Lung (tissue), 17 donors: ENCODE measurements at places on chromosomes 16 and 17. TPM values are rescaled to one million over a fixed set of nuclear protein-coding genes. Genes with fewer than 3 reads are reported as not detected.

The EXOC3L1 gene
- polyA plus RNA-seq, result 9.7 TPM

DNA sequence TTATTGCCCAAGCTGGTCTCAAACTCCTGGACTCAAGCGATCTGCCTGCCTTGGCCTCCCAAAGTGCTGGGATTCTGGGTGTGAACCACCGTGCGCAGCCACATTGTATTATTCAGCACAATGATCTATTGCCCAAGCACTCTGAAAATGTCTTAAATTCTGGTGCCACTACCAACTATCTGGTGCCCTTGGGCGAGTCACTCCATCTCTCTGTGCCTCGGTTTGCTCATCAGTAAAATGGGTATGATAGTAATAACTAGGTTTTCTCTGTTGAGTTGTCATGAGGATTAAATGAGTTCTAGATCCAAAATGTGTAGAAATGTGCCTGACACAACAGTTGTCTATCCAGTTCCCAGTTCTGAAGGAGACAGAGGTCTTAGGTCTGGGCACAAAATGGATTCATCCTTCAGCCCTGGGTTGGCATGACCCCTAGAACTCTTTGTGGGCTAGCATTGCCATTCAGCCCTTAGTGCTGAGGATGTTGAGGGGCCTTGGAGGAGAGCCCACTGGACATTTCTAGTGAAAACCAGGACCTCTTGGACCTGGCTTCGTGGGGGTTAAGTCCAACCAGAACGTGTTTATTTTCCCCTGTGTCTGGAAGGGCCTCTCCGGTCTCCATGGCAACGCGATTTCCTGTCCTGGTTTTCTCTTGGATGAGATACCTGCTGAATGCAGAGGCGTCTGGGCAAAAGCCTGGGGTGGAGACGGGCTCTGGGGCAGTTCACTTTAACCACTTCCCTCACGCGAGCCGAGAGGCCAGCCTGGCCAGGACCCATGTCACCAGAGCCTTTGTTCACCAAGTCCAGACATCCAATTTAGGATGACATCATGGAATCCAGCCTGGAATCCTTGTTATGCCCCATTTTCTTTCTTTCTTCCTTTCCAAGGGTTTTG lies 43.7 kb upstream of the TNRC6A start:
- peak; percentile 89 for DNase-seq

DNA sequence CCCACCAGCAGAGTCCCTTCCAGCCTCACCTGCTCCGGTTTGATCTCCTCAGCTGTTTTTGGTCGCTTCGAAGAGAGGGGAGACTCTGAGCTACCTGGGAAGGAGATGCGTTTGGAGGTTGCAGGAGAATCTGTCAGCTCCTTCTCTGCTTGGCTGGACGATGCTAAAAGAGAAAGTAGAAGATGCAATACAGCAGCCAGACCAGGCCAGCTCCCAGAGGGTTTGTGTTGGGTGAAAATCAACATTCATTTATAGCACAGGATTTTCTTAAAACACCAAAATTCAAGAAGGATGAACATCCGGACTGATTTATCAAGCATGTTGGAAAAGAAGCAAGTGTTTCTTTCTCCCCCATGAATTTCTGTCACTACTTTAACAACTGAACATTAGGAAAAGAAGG lies 236.1 kb downstream of the ZFHX3 start:
- no peak for DNase-seq

GRCh38 chr17:48552466-48553189 lies 7.7 kb upstream of the HOXB2 start:
- peak; percentile 90 for DNase-seq

- no peak for DNase-seq
Observed at GRCh38 chr16:66007717-66008116, 358.8 kb upstream of the CDH5 start.

- no peak for DNase-seq
Observed at GRCh38 chr17:74951680-74952421, 16.2 kb downstream of the OTOP3 start.

DNA sequence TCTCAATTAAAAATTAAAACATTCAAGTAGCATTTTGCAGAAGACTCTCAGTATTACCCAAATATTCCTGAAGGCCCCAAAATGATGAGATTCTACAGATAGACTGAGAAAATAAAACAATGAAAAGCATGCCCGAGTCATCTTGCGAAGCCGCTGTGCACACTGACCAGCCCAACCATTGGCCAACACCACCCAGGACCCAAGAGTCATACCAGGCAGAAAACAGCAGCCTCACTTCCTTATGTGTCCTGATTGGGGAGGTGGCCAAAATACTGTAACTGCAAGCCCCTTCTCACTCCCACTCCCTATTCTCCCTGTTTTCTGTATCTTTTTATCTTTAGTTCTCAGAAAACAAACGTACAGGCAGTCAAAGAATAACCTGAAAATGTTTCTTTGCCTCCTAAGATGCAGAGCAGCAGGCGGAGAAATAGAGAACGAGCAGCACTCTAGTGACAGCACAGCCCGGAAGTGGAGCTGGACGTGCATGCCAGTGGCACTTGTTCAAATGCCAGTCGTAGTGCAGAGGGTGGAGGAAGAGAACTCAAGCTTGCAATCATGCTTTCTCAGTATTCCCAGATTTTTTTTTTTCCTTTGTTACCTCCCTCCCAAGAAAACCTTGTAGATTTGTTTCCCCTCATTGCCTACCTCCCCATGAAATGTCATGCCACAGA lies 182.3 kb upstream of the SOX9 start:
- peak; percentile 18 for DNase-seq

DNA sequence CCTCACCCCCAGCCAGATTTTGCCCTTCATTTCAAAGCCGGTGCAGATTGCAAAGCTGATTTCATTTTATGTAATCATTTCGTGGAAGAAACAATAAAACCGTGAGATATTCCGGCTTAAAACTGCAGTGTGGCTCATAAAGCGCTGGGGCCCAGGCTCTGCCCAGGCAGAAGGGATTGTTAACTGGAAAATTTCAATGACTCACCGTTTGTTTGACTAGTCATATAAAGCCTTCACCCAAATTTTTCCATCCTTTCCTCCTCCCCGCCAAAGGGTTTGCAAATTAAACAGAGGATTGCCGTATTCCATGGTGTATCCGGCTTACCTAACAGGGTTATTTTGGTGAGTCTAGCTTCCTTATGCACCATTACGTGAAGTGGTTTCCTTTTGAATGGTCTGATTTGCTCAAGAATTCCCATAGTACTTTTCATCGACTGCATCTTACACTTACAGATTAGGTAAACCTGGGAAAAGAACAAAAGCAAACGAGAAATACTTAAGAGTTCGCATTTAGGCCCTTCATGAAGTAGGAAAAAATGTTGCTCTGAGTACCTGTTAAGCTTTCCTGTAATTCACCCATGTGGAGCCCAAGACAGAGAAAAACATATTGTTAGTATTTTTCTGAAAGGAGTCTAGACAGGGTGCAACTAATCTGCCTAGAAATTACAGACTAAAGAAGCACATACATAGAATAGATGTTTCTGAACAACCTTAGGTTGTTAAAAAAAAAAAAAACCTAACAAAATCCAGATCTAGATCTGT lies 949 bp upstream of the GSPT1 start:
- peak; percentile 67 for DNase-seq

GRCh38 chr17:61255647-61256046 lies 144.0 kb upstream of the TBX2 start:
- peak; percentile 79 for DNase-seq

DNA sequence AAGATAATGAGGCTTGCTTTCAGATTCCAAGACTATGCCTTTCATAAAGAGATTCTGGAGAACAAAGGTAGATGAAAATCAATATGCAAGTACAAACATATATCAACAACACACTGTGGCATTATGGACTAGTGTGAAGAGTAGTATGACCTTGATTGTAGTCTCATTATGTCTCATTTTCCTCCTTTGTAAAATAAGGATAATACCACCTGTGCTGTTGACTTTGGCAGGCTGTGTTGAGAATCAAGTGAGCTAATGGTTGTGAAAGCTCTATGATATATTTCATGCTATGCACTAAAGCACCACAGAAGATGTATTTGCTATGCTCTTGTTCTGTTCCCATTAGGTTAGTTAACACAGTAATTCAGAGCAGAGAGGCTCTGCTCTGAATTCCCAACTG lies 78.5 kb upstream of the NACA2 start:
- DNase-seq, result no peak

DNA sequence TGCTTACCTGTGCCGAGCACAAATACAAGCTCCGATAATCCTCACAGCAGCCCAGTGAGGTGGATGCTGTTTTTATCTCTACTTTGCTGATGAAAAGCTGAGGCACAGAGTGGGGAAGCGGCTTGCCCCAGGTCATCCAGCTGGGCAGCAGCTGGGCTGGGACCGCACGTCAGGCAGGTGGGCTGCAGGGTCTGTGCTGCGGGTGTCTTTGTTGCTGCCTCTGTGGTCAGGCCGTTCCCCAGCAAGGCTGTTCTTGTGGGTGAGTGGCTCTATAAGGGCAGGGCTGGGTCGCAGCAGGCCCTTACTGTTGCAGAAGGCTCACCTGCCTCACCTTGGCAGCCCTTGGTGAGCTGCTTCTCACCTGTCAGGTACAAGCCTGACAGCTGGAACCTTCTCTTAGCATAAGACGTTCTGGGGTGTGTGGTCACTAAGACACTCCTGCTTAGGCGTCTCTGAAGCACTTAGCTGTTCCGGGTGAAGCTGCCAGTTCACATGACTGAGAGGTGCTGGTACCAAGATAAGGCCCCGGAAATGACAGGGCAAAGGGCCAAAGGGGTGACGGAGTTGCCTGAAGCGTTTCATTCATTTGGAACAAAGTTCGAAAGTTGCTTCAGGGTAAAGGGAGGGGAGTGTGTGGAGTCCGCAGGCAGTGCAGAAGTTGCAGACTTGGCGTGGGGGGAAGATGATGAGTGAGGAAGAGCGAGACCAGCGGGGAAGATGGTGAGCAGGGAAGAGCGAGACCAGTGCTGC lies 17.4 kb downstream of the IRF8 start:
- DNase-seq, result peak; percentile 81

DNA sequence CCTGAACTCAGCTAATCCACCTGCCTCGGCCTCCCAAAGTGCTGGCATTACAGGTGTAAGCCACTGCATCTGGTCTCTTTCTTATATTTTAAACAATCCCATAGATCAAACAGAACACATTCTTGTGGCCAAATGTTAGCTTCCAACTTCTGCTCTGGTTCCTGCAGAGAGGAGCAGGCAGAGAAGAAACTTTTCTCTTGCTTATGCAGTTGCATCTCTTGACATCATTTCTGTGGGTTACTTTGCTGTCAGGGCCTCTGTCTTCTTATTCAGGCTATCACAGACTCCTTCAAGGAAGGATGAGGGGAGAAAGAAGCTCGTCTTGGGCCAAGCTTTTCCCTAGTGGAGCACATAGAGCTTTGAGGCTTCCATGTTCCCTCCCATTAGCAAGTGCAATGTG lies 7.8 kb downstream of the HSD17B2 start:
- no peak for DNase-seq
